ENCODE measurements at places on chromosomes 1 and 21. TPM values are rescaled to one million over a fixed set of nuclear protein-coding genes. Genes with fewer than 3 reads are reported as not detected.

Gene B3GALT5
- not detected for total RNA-seq

Gene OR2L2
- total RNA-seq = not detected

Gene RSPO1
- total RNA-seq = 0.18 TPM

Gene NHLH2
- total RNA-seq = not detected

Gene FBXO42
- total RNA-seq = 10.4 TPM

Gene CELA3A
- not detected for total RNA-seq

Gene HSD3B1
- total RNA-seq = not detected

Gene NBPF4
- not detected for total RNA-seq

Gene AMY2B
- total RNA-seq = not detected

Gene WNT2B
- 6.3 TPM for total RNA-seq

Gene ASTN1
- not detected for total RNA-seq

Gene MIXL1
- total RNA-seq = not detected

Gene C4BPB
- total RNA-seq = not detected

Gene PADI3
- total RNA-seq = not detected

Gene LCE2C
- not detected for total RNA-seq

Gene ADAMTS4
- 14.5 TPM for total RNA-seq

Gene OR2L13
- total RNA-seq = not detected

Gene UBASH3A
- not detected for total RNA-seq

Gene PRAMEF14
- not detected for total RNA-seq

Gene CLCN6
- 15.9 TPM for total RNA-seq

Gene LRRIQ3
- 0.89 TPM for total RNA-seq

Gene CFHR5
- not detected for total RNA-seq

Gene KCNH1
- not detected for total RNA-seq

Gene NPHS2
- not detected for total RNA-seq

Gene VWA1
- total RNA-seq = 12.2 TPM

Gene VAMP4
- 3.9 TPM for total RNA-seq

Gene SYCP1
- not detected for total RNA-seq

Gene SLC26A9
- not detected for total RNA-seq

Gene VANGL2
- total RNA-seq = not detected

Gene BNIPL
- not detected for total RNA-seq

Gene TESK2
- total RNA-seq = 0.53 TPM

Gene PPFIA4
- total RNA-seq = not detected

Gene ADGRB2
- total RNA-seq = 5.2 TPM

Gene HTR1D
- total RNA-seq = not detected

Gene SPRR3
- total RNA-seq = not detected

Gene WNT9A
- total RNA-seq = 0.29 TPM

Gene FCRL5
- total RNA-seq = not detected

Gene PPIAL4G
- not detected for total RNA-seq
